ENCODE measurements at places on chromosomes 6 and 20.

GRCh38 chr6:80641591-80641990 is 535.1 kb downstream of the BCKDHB start:
- peak; percentile 62 for DNase-seq

DNA sequence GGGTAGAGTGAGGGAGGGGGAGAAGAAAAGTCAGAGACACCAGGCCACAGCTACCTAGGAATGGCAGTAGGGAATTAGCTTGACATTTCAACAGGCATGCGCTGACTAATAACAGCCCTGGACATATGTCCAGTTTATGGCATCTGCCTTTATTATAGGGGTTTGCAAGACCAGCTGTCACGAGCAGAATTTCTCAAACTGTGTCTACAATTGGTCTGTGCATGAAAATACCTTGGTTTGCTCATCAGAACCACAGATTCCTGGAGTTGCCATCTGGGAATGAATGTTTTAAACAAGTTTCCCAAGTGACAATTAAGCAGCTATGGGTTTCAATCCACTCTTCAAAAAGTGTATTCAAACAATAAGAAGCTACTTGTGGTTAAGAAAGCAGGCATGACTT is 110.3 kb upstream of the ENPP5 start:
- no peak for DNase-seq

DNA sequence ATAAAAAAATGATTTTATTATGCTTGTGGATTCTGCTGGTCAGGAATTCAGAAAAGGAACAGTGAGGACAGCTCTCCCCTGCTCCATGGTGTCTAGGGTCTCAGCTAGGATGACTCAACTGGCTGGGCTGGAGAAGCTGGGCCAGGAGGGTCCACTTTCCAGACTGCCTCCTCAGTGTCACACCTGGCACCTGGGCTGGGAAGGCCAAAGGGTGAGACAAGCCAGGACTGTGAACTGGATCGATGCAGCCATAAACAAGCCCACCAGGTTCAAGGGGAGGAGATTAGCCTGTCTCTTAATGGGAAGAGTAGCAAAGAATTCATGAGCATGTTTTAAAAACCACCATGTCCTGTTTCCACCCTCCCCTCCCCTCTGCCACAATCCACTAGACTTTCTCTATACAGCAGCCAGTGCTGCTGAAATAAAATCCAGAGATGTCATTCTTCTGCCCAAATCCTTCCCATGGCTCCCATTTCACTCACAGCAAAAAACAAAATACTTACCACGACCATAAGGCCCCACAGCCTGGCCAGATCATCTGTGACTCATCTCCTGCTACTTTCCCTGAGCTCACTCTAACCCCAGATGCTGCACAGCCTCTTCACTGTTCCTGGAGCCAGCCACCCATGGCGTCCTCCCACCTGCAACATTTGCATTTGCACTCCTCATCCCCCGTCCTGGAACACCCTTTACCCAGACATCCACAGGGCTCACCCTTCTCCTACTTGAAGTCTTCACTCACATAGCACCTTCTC is 13.8 kb downstream of the SPTLC3 start:
- no peak for DNase-seq

GRCh38 chr20:58407966-58408557 is 19.0 kb downstream of the VAPB start:
- DNase-seq = no peak

GRCh38 chr20:23613676-23614075 is 8.0 kb upstream of the CST9 start:
- no peak for DNase-seq

- DNase-seq = peak; percentile 24
Observed at GRCh38 chr6:111417946-111418345, 65.1 kb downstream of the REV3L start.

DNA sequence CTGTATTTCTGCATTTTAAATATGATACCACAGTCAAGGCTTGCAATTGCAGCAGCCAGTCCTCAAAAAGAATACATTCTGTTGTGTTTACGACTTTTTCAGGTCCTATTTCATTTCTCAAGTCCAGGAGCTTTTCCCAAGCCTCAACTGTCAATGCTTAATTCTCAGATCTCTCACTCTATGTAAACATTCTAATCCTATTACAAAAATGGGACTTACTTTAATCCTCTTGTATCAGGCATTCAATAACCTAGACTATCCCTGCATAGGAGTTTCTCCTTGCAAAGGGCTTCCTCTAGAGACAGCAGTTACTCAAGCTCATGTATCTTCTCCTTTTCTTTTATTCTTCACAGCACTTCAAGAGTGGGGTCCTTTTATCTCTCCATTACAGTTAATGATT is 1293.0 kb downstream of the GRIK2 start:
- DNase-seq = no peak

DNA sequence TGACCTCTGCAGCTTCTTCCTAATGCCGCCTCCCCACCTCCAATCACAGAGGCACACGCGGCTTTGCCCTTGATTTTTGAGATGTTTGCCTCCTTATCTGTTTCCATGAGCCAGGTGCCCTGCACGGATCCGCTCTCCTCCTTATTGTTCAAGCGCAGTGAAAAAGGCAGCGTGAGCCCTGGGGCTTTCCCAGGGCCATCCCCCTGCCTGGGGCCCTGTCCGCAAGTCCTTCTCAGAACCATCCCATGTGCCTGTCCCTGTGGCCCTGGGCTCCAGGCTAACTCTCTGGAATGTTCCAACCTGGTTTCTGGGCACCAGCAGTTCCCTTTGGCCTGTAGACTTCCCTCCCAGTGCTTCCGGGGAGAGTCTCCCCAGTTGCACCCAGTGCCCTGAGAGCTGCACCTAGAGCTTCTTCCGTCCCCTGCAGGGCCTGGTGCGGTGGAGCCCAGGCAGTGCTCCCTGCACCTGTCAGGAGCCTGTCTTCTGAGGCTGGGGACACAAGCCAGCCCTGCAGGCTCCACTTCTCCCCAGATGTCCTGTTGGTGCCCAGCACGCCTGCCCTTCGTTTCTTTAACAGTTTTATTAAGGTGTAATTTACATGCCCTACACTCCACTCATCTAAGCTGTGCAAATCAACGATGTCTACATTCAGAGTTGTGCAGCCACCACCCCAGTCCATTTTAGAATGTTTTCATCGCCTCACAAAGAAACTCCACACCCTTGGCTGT is 330.3 kb downstream of the CDH4 start:
- DNase-seq = no peak

- peak; percentile 92 for DNase-seq
Observed at GRCh38 chr6:27478706-27479318, 5.9 kb upstream of the ZNF184 start.

DNA sequence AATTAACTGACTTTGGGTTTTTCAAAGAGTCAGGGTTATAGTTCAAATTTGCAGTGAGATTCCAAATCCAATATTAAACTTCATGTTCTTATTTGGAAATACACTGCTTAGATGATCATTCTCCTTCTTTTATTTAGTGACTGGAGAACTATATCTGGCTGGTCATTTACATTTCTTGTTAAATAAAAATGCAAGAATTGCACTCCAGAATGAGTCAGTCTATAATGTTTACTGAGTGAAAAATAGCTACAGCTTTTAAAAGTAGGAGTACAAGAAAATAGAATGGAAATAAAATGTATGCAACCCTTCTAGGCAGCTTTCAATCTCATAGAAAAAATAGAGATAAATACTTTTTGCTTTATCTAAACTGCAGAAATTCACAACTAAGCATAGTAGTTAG is 54.5 kb upstream of the CD2AP start:
- DNase-seq = no peak

- peak; percentile 60 for DNase-seq
Observed at GRCh38 chr6:151847064-151847463, 39.6 kb downstream of the ESR1 start.

DNA sequence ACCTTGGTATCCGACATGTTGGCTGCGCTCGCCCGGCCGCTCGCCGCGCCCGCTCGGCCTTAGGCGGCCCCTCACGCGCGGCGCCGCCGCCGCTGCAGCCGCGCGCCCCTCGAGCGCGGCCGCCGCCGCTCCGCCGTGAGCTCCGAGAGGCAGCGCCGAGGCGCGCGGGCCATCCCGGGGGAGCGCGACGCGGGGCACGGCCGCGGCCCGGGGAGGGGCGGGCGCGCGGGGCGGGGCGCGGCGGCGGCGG is at the start of gene KIF13A:
Gene KIF13A (minus strand): TSS at position 189 of the 250 bp plus-strand sequence. CDS start 172 bp downstream, at position 17.
- DNase-seq = no peak

GRCh38 chr6:48139818-48140614 is 29.0 kb upstream of the PTCHD4 start:
- no peak for DNase-seq

DNA sequence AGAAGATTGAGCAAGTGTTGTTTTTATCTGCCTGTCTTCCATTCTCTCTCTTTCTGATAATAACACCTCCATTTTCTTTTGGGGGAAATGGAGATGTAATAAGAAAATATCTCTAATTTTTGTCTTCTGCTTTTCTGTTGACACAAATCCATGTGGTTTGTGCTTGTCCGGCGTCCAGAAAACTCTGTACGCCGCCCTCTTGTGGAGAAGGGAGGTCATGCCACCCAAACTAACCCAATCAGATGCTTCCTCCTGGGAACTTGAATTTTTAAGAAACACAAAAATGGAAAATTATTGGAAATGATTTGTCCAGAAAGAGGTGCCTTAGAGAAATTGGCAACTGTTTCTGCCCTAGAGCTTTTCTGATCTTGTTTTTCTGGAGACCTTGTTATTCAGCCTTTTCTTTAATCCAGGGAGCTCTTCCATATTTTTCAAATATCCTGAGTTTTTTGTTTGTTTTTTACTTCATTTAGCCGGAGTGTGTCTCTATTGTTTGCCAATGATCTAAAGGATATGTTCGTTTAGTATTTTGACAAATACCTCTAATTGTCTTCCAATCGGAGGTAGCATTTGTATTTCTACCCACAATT is 17.8 kb upstream of the FNDC1 start:
- DNase-seq = peak; percentile 57

Data from EH (cell line).